Body of pancreas (tissue), 4 donors: ENCODE measurements at places on chromosomes 13 and 19. TPM values are rescaled to one million over a fixed set of nuclear protein-coding genes. Genes with fewer than 3 reads are reported as not detected.

DNA sequence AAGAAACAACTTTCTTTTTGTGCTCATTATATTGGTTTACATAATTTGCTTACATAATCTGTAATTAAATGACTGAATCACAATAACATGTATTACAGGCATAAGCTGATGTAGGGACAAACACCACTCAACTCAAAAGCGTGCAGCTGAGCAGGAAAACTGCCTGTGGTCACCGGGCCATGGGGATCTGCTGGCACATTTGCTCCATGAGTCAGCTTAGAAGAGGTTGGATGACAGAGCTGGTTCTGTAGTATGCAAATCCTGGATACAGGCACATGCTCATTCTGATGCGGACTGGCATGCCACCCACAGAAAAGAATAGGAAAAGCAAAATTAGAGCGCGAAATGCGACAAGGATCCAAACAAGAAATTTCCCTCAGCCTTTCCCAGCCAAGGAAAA, 128.6 kb downstream of the USP12 start:
- H3K36me3 ChIP-seq: no peaks in the 10 kb centered on the region
- H3K4me1 ChIP-seq: no peaks in the 10 kb centered on the region
- H3K4me3 ChIP-seq: no peak overlapping the region

- DNase-seq: no peak
- H3K27me3 ChIP-seq: no peaks in the 10 kb centered on the region
- H3K4me1 ChIP-seq: peaks cover 7% of the 10 kb centered on the region
- H3K36me3 ChIP-seq: no peaks in the 10 kb centered on the region
Observed at GRCh38 chr19:9673912-9674662, 813 bp downstream of the ZNF562 start.

GRCh38 chr13:52785739-52786138, 46.1 kb upstream of the CNMD start:
- H3K4me1 ChIP-seq: no peaks in the 10 kb centered on the region
- H3K4me3 ChIP-seq: no peak overlapping the region
- DNase-seq: no peak

GRCh38 chr19:56015756-56016155, 29.2 kb downstream of the NLRP5 start:
- no peak overlapping the region for H3K27ac ChIP-seq
- no peaks in the 10 kb centered on the region for H3K27me3 ChIP-seq
- no peak overlapping the region for H3K4me3 ChIP-seq
- no peaks in the 10 kb centered on the region for H3K4me1 ChIP-seq
- DNase-seq: no peak
- H3K36me3 ChIP-seq: no peaks in the 10 kb centered on the region

DNA sequence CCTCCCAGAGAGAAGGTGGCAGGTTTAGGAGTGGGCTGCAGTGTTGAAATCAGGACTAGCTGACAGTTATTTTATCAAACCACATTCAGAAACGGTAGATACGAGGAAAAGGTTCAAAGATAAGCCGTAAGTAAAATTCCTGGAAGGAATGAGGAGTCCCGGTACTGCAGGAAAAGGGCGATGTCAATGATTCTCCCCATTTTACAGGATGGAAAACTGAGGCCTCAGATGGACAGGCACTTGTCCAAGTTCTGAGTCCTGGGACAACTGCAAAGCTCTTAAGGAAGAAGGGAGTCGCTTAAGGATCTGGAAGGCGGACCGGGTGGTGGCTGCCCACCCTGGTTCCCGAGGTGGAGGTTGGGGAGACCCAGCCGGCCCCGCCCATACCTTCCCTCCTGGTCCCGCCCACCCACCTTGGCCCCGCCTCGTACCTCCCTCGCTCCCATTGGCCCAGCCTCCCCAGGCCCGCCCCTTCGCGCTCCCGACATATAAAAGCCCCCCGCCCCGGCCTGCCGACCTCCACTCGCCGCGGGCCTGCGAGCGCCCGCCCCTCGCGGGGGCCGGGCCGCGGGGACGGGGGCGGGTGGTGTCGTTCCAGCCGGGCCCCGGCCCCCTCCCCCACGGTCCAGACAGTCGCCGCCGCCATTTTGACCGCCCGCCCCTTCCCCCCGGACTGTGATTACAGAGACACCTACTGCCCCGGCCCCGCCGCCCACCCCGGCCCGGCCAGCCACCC, 603 bp downstream of the RFX1 start:
- H3K4me3 ChIP-seq: peak overlapping the region; percentile 42
- H3K27me3 ChIP-seq: no peaks in the 10 kb centered on the region
- H3K36me3 ChIP-seq: no peaks in the 10 kb centered on the region

DNA sequence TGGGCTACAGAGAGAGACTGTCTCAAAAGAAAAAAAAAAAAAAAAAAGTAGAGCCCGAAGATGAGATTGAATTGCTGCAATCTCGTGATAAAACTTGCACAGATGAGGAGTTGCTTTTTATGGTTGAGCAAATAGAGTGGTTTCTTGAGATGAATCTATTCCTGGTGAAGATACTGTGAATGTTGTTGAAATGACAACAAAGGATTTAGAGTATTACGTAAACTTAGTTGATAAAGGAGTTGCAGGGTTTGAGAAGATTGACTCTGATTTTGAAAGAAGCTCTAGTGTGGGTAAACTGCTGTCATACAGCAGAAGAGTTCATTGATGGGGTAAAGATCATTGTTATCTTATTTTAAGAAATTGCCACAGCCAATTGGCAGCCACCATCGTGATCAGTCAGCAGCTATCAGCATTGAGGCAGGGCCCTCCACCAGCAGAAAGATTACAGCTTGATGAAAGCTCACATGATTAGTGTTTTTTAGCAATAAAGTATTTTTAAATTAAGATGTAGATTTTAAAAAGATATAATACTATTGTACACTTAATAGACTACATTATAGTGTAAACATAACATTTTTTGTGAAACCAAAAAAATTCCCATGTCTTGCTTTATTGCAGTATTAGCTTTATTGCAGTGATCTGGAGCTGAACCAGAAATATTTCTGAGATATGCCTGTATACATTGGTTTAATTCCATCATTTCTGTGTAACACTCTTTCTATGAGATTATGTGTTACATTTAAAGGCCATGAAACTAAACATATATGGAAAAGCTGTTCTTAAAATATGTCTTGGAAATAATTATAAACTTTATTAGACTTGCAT, 43.1 kb downstream of the ZMYM2 start:
- H3K36me3 ChIP-seq: peaks cover 10% of the 10 kb centered on the region
- DNase-seq: no peak
- no peak overlapping the region for H3K4me3 ChIP-seq
- H3K4me1 ChIP-seq: peaks cover 10% of the 10 kb centered on the region
- H3K27me3 ChIP-seq: no peaks in the 10 kb centered on the region
- no peak overlapping the region for H3K27ac ChIP-seq

CEACAM7 gene
- total RNA-seq: 0.52 TPM

DNA sequence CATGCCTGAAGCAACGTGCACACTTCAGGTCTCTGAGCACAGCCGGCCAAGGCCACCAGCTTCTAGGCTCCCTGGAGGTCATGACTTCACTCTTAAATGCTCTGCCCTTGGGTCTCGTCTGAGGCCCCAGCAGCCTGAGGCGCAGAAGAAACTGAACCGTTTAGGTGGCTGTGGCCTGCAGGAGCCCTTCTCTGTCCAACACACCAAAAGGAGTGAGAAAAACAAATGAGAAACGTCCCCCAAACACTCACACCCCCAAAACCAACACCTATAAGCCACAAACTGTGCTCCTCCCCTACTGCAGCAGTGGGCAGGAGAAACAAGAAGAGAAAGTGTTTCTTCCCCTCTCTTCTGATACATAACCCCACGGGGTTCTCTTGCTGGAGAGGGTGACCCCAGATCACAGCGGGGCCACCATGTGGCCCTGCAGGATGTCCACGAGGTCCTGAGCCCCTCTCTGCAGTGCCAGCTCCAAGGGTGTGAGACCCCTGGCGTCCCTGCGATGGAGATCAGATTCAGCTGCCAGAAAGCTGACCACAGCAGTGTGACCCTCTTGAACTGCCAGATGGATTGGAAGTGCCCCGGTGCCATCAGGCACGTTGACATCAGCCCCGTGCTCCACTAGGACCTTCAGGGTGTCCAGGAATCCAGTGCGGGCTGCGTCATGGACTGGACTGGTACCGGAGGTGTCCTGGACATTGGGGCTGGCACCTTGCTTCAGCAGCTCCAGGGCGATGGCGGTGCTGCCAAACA, 1.0 kb upstream of the KRI1 start:
- peaks cover 37% of the 10 kb centered on the region for H3K4me1 ChIP-seq
- H3K36me3 ChIP-seq: no peaks in the 10 kb centered on the region
- no peaks in the 10 kb centered on the region for H3K27me3 ChIP-seq
- DNase-seq: no peak
- H3K27ac ChIP-seq: peak overlapping the region; percentile 68
- H3K4me3 ChIP-seq: no peak overlapping the region

DNA sequence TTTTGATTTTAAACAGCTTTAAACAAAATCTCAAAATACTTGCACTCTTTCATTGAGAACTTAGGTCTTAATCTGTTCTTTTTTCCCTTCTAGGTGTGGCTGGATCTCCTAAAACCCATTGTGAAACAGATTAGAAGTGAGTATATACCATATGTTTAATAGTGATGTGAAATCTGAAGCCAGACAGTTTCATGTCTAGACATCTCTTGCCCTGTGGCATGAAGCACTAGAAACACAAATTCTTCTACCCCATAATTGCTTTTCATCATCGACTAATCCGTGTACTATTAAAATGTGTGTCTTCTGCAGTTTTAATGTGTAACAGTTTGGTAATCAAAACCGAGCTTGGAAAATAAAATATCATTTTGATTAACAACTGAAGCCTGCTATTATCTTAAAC, 188.2 kb upstream of the RNF113B start:
- no peaks in the 10 kb centered on the region for H3K36me3 ChIP-seq
- no peak overlapping the region for H3K4me3 ChIP-seq
- no peak overlapping the region for H3K27ac ChIP-seq
- no peak for DNase-seq
- no peaks in the 10 kb centered on the region for H3K27me3 ChIP-seq

DNA sequence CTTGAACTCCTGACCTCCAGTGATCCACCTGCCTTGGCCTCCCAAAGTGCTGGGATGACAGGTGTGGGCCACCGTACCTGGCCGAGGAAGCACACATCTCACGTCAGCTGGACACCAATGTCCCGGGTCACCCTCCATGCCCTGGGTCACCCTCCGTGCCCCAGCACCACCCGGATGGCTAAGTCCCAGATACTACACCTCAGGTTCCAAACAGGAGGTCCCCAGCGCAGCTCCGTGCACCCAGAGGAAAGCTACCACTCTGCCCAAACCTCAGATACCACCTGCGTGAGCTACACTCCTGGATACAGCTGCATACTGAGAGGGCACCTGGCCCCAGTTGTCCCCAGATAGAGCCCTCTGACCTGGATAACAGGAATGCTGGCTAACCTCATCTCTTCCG, 14.0 kb downstream of the LRRC4B start:
- no peak overlapping the region for H3K27ac ChIP-seq
- H3K36me3 ChIP-seq: no peaks in the 10 kb centered on the region
- H3K4me1 ChIP-seq: peaks cover 8% of the 10 kb centered on the region
- H3K4me3 ChIP-seq: no peak overlapping the region
- H3K27me3 ChIP-seq: no peaks in the 10 kb centered on the region

DNA sequence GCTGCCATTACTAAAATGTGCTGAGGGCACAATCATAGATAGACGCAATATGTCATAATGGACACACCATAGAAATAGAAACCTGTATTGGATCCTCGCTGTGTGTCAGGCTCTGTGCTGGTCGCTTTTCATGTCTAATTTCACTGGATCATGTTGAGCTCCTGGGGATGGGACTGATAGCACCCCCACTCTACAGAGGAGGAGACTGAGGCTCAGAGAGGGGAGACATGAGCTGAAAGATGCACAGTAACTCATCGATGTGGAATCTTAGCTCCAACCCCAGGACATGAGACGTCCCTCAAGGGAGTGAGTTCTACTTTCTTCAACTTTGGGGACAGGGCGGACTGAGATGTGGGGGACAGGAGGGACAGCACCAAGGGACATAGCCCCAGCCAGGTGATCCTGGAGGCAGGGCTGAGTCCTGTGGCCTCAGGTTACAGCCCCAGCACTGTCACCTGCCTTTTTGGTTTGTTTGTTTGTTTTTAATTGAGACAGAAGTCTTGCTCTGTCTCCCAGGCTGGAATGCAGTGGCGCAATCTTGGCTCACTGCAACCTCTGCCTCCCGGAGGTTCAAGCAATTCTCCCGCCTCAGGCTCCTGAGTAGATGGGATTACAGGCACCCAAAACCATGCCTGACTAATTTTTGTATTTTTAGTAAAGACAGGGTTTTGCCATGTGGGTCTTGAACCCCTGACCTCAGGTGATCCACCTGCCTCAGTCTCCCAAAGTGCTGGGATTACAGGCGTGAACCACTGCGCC, 6.6 kb upstream of the GIPC1 start:
- H3K4me1 ChIP-seq: peaks cover 13% of the 10 kb centered on the region
- H3K27me3 ChIP-seq: no peaks in the 10 kb centered on the region
- no peak for DNase-seq
- no peak overlapping the region for H3K4me3 ChIP-seq
- H3K36me3 ChIP-seq: no peaks in the 10 kb centered on the region
- H3K27ac ChIP-seq: no peak overlapping the region
